ENCODE measurements at places on chromosomes 16 and 17.

- no peak for DNase-seq
Observed at GRCh38 chr17:63967953-63968352, 4.8 kb downstream of the SCN4A start.

- DNase-seq = no peak
Observed at GRCh38 chr16:66996324-66996982, 8.1 kb downstream of the CES4A start.

DNA sequence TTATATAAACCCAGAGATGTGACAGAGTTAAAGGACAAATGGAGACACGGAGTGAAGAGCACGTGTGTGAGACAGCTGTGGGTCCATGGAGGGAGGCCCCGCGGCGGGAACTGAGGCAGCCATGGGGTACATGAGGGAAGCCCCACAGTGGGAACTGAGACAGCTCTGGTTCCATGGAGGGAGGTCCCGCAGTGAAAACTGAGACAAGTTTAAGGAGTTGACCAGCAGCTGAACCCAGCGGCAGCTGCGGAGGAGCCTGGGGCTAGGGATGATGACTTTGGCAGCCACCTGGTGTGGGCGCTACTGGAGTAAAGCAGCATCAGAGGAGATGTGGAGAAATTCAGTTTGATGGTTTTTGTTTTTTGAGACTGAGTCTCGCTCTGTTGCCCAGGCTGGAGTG, 185.1 kb downstream of the RPTOR start:
- no peak for DNase-seq

- peak; percentile 43 for DNase-seq
Observed at GRCh38 chr17:64183815-64184214, 53.9 kb upstream of the ERN1 start.

DNA sequence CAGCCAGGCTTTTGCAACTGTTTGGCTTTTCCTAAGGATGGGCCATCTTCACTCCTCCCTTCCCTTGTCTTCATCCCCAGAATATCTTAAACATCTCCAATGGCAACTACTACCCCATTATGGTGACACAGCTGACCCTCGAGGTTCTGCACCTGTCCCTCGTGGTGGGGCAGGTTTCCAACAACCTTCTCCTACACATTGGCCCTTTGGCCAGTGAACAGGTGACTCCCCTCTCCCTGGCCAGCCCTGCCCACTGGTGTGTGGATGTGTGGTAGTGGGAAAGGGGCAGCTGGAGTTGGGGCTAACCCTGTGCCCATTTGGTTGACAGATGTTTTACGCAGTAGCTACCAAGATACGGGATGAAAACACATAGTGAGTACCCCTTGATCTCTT, 4.7 kb downstream of the TMEM106A start:
- no peak for DNase-seq

GRCh38 chr16:65876624-65877023, 489.9 kb upstream of the CDH5 start:
- no peak for DNase-seq

- no peak for DNase-seq
Observed at GRCh38 chr16:49527611-49528010, 154.0 kb downstream of the C16orf78 start.

GRCh38 chr17:79251824-79252223, 177.2 kb downstream of the ENGASE start:
- no peak for DNase-seq

DNA sequence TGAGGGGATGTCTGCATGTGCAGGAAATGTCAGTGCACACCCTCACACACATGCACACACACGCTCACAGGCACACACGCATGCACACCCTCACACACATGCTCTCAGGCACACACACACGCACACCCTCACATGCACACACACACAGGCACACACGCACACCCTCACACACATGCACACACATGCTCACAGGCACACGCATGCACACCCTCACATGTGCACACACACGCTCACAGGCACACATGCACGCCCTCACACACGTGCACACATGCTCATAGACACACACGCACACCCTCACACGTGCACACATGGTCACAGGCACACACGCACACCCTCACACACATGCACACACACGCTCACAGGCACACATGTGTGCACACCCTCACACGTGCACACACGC, 77.6 kb upstream of the ZNF469 start:
- no peak for DNase-seq

GRCh38 chr17:78506454-78507309, 70.5 kb downstream of the DNAH17 start:
- DNase-seq = no peak

DNA sequence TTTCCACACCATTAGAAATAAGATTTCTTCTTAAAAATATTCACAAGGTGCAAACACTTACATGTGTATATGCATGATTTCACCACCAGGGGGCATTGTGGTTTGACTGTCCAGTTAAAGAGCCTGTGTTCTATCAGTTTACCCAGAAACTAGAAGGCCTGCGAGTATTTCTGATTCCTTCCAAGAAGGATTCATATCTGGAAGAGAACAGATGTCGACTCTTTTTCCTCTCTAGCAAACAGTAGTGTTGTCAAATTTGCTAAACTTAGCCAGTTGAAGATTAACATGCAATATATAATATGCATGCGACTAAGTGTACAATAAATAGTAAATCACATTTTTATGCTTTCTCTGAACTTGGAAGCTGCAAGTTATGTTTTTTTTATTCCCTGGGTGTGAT, 404.1 kb downstream of the WWOX start:
- DNase-seq = peak; percentile 62

GRCh38 chr16:87062569-87063442, 254.4 kb downstream of the C16orf95 start:
- peak; percentile 71 for DNase-seq

DNA sequence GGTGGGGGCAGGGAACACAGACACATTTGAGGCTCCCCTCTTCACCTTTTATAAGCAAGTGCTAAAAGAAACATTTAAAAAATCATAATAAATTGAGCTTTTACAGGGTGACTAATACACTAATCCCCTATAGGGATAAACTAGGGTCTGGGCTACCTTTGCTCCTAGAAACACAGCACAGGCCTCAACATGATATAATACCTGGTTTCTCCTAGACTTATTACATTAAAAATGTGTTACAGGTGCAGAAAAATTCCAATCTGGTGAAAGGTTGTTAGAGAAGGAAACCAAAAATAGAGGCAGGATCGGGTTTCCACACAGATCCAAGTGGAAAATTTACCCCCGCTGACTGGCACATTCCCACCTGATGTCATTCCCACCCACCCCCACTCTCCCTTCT, 124.7 kb upstream of the NOG start:
- peak; percentile 67 for DNase-seq

- no peak for DNase-seq
Observed at GRCh38 chr17:6797718-6798351, 21.8 kb downstream of the FBXO39 start.

- peak; percentile 17 for DNase-seq
Observed at GRCh38 chr16:89697161-89697615, 4.3 kb downstream of the SPATA2L start.

DNA sequence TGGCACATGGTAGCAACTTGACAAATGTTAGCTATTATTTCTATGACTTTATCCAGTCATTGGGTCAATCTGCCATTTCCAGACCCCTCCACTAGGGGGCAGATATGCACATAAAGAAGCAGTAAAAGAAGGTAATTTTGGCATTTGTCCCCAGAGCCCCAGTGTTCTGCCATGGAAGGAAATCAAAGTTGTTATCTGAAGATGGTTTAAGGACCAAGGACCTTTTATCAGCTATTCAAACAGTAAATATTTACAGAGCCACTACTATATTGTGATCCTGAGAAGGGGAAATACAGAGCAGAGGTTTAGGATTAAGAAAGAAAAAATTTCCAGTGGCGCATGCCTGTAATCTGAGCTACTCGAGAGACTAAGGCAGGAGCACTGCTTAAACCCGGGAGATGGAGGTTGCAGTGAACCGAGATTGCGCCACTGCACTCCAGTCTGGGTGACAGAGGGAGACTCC, 20.0 kb downstream of the TRAF4 start:
- DNase-seq = peak; percentile 69

GRCh38 chr17:66725956-66726355, 109.0 kb upstream of the CACNG5 start:
- DNase-seq = no peak

GRCh38 chr17:74199306-74200092, 4.0 kb upstream of the RPL38 start:
- peak; percentile 31 for DNase-seq

DNA sequence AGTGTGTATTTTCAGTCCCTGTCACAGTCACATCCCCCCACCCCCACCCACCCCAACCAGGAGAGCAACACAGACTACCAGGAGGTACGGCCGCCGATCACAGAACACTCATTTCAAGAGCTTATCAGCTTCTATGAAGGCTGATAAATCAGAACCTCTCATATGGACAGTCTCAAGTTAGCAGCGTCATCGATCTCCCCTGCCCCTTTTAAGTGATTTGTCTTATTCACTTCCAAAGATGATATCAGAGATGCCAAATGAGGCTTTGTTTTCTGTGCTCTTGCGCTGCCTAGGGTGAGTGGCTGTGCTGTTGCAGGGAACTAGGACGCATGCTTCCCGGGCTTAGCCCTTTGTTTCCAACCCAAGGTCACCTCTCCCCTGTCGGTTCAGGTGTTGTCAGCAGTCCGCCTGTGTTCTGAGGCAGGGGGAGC, 26.8 kb upstream of the PMFBP1 start:
- DNase-seq = no peak

DNA sequence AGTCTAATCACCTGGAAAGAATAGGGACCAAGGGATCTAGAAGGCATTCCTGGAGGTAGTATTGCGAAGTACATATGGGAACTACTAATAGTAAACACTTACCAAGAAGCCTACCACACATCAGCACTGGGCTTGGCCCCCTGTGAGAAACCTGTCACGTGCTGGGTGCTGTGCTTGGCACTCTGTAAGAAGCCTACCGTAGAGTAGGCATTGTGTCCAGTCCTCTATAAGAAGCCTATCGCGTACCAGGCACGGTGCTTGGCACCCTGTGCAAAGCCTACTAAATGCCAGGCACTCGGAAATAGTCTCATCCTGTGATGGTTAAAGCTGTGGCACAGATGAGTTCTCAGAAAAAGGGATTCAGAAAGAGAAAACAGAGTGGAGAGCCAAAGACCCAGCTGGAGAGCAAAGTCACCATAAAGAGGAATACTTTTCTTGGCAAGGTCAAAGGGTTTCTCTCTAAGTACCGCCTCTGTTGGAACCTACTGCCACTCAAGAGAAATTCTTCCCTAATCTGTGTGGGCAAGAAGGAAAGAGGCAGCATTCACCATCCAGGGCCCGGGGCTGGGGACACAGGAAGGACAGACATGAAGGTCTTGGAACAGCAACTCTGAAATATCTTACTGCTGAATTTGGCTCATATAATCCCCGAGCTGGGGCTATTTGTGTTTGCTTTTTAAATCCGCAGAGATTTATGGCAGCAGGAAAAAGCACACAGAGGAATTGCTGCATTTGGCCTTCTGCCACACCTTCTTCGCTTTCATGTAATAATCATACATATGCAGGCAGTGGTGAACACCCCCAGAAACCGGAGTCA, 81.8 kb downstream of the VAT1L start:
- DNase-seq = no peak

DNA sequence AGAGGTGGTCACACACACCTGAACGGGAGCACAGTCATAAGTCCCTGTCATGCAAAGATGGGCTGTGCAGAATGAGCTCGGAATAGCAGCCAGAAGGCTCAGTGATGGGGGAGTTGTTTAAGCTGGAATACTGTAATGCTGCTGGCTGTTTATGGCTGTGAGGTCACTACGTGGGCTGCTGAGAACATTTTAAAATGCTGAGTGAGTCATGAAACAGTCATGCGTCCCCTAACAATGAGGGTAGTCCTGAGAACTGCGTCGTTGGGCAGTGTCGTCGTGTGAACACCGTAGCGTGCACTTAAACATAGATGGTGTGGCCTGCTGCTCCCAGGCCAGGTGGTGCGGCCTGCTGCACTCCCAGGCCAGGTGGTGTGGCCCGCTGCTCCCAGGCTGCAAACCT, 39.7 kb downstream of the TBCD start:
- DNase-seq = no peak

- DNase-seq = no peak
Observed at GRCh38 chr17:28527859-28528258, 21.7 kb downstream of the FOXN1 start.

DNA sequence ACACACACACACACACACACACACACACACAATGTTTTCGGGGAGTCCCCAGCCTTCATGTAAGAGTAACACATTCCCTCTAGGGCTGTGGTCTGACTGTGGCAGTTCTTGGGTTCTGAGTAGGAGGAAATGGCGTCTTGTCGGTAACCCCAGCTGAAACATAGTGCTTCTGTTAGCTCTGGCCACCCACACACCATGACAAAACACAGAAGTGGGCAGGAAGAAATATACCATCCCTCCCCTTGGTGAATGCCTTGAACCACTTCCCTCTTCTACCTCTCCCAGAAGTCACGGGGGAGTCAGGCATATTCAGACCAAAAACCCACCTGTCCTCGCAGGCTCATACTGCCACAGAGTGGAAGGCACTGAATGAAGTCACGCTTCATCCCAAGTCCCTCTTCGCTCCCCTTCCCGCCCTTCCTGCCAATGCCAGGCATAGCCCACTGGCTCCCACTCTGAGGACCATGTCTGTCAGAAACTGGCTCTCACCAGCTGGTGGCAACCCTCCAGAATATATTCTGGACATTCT, 11.5 kb downstream of the SLC35B1 start:
- no peak for DNase-seq

DNA sequence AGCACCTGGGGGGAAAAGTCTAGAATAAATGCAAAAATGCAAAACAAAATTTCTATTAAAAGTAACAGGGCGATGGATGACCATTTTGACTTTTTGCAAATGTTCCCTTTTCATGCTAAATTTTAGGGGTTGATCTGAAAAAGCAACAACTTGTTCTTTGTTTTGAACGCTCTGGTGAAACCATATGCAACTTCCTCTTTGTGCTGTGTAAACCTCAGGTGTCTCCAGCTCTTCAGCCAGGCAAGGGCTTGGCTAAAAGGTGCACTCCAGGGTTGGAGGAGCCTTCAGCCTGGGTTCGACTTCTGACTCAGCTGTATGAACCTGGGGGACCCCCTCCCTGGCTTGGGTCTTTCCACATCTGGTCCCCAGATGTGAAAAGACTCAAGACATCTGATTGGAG, 9.5 kb downstream of the IRF8 start:
- no peak for DNase-seq

DNA sequence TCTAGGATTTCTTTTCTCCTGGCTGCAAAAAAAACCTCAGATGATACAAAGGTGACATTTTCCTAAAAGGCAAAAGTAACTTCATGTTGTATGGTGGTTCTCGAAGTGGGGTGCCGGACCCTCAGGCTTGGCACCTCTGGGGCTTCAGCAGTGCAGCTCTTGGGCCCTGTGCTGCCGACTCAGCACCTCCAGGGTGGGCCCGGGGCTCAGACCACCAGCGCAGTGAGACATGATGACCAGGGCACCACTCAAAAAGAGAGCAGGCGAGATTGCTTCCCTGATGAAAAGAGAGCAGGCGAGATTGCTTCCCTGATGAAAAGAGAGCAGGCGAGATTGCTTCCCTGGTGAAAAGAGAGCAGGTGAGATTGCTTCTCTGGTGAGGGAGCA, 98.7 kb upstream of the ZNF750 start:
- no peak for DNase-seq

DNA sequence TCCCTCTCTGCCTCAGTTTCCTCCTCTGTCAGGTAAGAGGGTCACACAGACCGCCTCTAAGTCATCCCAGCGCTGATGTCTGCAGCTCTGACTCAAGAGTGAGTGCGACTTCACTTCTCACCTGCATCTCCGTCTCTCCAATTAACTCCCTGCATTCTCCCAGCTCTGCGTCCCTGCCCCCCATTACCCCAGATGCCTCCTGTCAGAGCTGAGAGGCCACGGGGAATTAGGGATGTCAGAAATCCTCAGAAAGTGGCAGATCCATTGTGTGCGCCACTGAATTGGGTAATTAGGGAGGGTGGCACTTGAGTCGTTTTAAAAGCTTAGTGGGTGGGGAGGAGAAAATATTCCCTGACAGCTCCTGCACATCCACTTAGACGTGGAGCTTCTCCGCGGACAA, 885.4 kb upstream of the EEF2KMT start:
- no peak for DNase-seq
